ENCODE measurements at places on chromosomes 6 and 20.

GRCh38 chr6:29509239-29509638 lies 21.5 kb upstream of the MAS1L start:
- DNase-seq: no peak

DNA sequence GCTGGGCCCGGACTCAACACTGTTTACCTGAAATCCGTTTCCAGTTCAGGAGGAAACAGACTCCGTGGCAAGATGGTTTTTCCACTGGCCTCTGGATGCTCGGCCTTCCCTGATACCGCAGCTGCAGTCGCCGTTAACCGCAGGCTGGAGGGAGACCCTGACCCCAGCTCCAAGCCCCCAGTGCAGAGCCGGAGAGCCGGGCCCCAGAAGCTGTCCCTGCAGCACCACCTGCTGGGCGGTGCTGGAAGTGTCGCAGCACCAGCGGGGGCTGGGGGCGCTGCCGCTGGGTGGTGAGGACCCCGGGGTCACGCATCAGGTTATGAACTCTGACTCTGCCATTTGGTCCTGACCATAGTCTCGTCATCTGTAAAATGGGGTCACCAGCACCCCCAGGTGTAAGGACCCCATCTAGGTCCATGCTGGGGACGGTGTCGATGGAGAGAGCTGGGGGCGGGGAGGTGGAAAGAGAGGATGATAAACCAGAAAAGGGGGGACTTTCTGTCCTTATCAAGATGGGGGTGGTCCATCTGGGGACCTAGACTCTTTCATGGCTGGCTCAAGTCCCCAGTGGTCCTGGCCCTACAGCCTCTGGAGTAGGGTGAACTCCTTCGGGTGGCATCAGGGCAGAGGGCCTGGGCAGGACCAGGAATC lies 20.8 kb upstream of the CHRNA4 start:
- DNase-seq: peak; percentile 50

DNA sequence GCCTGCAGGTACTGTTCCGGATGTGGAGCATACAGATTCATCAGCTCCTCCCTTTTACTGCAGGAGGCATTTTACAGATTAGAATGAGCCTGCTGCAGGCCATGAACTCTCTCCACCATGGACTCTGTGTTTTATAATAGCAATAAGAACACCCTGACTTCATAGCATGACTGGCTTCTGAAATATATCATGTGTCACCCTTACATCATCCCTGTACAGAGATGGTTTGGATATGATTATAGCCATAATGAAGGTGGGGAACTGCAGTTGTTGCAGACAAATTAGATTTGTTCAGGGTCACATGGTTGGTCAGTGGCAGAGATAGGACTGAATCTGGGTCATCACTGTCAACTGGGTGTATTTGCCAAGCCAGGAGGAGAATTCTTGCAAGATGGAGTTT lies 100.7 kb downstream of the FOXO3 start:
- DNase-seq: no peak

DNA sequence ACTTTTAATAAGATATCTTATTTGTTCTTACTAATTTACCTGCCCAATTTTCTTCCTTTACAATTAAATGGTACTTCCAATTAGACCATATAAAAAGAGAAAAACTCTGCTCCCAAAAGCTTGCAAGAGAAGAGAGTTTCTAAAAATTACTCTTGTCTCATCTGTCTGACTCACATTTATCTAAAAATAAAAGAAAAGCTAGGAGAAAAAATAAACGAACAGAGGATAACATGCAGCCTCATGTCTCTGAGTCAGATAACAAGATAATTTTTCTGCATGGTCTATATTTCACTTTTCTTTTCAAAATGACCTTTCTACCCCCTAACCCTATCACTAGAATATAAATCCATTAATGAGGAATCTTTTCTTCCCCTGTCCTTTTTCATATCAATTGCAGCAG lies 127.2 kb upstream of the TCF21 start:
- no peak for DNase-seq

DNA sequence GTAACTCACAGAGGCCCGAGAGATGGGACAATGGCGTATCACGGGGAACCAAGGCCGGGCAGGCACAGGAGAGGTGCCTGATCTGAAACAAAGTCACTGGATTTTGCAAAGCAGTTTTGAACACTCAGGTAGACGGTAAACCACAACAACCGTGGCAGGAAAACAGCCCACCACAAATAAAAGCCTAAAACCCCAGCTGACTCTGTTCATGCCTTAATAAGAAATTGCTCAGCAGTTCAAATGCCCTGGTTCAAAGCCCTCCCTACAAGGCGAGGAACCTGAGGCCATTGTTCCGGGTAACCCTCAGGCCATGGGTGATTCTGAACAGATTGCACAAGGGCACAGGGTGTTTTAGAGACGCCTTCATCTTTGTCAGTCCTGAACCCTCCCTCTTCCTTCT lies 114.2 kb downstream of the MAP3K7 start:
- no peak for DNase-seq

- no peak for DNase-seq
Observed at GRCh38 chr20:8930726-8931125, 138.2 kb upstream of the PLCB4 start.

- no peak for DNase-seq
Observed at GRCh38 chr20:34165018-34165619, 53.1 kb upstream of the EIF2S2 start.

DNA sequence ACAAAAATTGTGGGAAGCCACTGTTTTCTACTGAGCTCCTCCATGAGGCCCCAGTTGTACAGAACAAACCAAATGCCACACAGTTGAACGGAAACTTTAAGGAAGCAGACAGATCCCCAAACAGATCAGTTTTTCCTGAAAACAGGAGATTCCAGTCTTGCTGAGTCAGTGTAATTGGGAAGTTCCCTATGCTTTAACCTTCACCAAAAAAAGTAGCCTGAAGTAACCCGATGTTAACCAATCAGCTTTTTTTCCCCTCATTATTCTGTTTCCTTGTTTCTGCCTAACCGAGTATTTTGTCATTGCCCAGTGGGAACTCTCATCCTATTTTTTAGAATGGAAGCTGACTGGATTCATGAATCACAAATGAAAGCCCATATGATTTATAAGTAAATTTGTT lies 36.7 kb downstream of the MARCKS start:
- DNase-seq: no peak

DNA sequence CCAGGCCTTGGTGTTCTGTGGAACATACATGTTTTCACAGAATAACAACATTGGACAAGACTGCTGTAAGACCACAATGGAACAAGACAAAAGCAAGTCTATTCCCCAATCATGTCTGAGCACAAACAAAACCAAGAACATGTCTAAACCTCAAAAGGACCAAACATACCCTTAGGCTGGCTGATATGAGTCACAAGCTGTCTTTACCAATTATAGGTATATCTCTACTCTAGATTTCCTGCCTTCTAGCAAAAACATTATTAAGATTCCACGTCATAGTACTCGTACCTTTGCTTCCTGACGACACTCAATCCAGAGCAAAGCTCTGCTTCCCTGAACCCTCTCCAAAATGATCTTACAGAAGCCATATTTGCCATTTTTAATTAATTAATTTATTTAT lies 15.4 kb upstream of the L3MBTL1 start:
- no peak for DNase-seq

GRCh38 chr20:5674176-5674660 lies 76.0 kb upstream of the SHLD1 start:
- DNase-seq: peak; percentile 84

DNA sequence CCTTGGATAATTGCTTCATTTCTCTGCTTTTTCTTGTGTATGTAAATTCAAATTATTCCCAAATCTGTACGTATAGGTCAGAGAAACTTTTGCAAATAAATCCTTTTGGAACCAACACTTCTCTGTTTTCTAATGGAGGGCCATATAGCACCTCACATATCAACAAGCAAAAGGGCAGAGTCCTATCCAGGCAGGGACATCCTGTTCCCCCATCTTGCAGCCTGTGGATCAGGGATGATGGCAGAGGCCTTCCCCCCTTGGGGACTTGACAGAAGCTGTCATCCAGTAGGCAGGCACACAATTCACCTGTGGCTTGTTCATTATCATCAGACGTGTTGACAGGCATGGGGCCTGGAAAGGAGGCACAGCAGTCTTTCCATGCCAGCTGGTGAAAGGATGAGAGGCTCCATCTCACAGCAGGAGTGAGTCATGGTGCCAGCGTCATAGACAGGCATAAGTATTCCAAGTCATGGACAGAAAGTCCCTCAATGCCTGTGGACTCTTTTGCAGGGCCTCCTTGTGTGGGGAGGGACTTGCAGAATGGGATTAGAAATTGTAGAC lies 31.8 kb upstream of the PLEKHG1 start:
- DNase-seq: no peak

GRCh38 chr6:41633056-41633634 lies 5.1 kb upstream of the MDFI start:
- DNase-seq: no peak

GRCh38 chr6:21061892-21062291 lies 527.6 kb downstream of the CDKAL1 start:
- DNase-seq: no peak

- DNase-seq: no peak
Observed at GRCh38 chr6:109031416-109031815, 63.2 kb downstream of the SESN1 start.

DNA sequence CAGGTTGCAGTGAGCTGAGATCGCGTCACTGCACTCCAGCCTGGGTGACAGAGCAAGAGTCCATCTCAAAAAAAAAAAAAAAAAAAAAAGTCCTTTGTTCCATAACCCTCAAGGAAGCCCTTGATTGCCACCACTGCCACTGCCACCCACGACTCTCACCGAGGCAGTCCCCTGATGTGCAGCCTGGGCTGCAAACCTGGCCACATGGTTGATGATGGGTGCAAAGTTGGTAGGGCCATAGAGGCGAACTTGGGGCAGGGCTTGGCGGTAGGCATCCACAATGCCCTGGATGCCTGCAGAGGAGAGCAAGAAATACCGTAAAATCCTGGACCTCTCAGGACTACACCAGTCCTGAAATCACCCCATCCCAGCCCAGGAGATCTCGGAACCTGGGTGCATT lies 11.5 kb downstream of the SPAG4 start:
- DNase-seq: no peak

GRCh38 chr6:162626869-162627268 lies 100.7 kb downstream of the PRKN start:
- DNase-seq: no peak

GRCh38 chr6:5135788-5136376 lies 50.7 kb downstream of the PPP1R3G start:
- peak; percentile 69 for DNase-seq

DNA sequence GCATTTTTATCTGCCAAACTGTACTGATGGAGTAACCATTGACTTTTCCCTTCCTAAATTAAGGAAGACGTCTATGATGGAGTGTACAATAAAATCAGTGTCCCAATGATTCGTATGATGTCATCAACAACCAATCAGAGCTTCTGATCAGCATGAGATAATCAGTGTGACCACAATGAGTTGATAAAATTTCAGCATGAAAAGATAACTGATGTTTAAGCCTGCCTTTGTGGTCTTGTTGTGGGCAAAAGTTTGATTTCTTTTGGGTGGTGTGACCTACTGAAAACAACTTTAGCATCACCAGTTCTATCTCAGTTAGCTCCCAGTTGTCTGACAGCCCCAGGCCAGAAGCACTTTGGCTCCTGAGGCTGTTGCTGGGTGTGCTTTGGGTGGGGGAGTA lies 3.3 kb downstream of the PCIF1 start:
- DNase-seq: no peak

GRCh38 chr6:157607317-157608109 lies 215.5 kb upstream of the SNX9 start:
- peak; percentile 72 for DNase-seq

GRCh38 chr20:36773107-36773596 lies 411 bp downstream of the DSN1 start:
- DNase-seq: no peak

DNA sequence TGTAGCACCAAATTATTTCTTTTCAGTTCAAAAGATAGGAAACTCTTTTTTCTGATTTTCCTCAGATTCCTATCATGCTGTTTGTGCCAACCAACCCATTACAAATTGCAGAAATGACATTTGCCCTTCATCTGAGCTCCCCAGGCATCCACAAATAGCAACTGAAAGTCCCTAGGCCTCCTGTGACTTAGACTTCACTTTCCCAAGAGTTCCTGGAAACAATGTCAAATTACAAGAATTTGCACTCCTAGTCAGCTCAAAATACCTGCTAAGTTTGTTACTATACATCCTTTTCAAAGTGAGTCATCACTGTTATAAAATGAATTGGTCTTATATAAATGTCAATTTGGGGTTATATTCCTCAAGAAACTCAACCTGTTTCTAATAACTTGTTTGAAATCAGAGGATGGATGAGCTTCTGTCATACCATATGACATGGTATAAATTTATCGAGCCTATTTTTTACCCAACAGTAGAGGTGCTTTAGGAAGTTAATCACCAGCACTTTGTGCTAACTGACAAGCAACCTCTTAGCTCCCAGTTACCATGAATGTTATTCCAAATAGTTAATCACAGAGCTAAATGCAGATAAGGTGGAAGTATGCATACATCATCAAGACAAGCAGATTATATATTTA lies 256.5 kb downstream of the HACE1 start:
- no peak for DNase-seq

- no peak for DNase-seq
Observed at GRCh38 chr6:74041420-74041819, 345.4 kb downstream of the CD109 start.

- DNase-seq: no peak
Observed at GRCh38 chr6:138323821-138324220, 53.9 kb upstream of the SMIM28 start.

DNA sequence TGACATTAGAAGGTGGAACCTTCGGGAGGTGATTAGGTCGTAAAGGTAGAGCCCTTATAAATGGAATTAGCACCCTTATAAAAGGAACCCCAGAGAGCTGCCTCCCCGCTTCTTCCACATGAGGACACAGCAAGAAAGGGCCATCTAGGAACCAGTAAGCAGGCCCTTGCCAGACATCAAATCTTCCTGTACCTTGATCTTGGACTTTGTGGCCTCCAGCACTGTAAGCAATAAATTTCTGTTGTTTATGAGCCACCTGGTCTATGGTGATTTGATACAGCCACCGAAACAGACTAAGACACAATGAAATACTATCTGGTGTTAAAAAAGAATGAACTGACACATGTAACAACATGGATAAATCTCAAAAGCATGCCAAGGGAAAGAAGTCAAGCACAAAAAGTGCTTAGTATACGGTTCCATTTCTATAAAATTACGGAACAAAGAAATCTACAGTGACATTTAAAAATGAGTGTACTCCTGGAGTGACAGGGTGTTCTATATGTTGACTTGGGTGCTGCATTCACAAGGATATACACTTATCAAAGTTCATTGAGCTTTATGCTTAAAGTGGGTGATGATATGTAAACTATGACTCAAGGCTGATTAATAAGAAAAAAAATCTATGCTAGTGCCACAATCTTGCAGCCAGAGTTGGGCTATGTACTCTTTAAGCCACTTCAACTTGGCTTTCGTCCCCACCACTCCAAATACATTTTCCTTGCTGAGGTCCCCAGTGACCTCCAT lies 18.4 kb downstream of the SERPINB1 start:
- no peak for DNase-seq

GRCh38 chr20:16462711-16463110 lies 110.5 kb downstream of the KIF16B start:
- no peak for DNase-seq

DNA sequence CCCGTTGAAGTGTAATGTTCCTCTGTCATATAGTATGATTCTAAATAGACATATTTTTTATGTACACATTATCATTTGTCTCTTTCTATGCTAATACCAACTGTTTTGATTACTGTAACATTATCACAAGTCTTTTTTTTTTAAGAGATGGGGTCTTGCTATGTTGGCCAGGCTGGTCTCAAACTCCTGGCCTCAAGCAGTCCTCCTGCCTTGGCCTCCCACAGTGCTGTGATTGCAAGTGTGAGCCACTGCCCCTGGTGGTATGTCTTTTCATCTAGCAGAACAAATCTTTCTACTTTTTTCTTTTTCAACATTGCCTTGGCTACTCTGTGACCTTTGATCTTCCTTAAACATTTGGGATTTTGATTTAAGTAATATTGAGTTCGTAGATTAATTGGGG lies 57.7 kb downstream of the SLX4IP start:
- DNase-seq: no peak

Measured in B cell (primary cell).